GM04503 (cell line): ENCODE measurements at places on chromosomes 16 and 17.
A peak's percentile ranks its signal among the peaks of the same experiment; 100 is the strongest.

DNA sequence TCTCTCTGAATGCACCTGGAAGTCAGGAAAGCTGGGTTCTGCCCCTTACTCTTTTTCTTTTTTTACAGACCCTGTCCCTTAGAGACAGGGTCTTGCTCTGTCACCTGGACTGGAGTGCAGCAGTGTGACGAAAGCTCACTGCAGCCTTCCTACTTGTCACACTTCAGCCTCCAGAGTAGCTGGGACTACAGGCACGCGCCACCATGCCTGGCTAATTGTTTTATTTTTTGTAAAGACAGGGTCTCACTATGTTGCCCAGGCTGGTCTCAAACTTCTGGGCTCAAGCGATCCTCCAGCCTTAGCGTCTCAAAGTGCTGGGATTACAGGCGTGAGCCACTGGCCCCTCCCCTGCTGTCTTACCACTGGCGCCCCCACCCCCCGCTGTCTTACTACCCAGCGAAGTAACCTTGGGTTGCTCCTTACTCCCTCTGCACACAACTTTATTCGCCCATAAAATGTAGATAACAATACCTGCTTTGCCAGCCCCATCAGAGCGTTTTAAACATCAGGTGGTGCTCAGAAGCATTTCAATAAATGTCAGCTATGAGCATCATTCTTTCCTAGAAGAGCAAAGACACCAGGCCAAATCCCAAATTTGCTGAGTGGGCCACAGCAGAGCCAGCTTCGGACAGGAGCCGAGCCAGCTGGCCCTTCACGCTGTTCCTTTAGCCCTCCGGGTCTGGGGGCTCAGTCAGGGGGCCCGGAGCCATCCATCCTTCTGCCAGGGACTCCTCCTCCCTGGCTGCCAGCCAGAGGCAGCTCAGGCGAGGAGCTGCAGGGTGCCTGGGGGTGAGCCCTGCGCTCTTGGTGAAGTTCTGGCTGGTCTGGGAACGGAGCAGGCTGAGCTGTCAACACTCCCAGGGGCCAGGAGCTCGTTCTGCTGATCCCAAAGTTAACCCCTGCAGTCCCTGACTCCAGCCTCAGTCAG lies 24.4 kb downstream of the SRL start:
- no peak for DNase-seq

- DNase-seq = no peak
Measured at GRCh38 chr16:27679899-27680298, 130.0 kb downstream of the KATNIP start.

DNA sequence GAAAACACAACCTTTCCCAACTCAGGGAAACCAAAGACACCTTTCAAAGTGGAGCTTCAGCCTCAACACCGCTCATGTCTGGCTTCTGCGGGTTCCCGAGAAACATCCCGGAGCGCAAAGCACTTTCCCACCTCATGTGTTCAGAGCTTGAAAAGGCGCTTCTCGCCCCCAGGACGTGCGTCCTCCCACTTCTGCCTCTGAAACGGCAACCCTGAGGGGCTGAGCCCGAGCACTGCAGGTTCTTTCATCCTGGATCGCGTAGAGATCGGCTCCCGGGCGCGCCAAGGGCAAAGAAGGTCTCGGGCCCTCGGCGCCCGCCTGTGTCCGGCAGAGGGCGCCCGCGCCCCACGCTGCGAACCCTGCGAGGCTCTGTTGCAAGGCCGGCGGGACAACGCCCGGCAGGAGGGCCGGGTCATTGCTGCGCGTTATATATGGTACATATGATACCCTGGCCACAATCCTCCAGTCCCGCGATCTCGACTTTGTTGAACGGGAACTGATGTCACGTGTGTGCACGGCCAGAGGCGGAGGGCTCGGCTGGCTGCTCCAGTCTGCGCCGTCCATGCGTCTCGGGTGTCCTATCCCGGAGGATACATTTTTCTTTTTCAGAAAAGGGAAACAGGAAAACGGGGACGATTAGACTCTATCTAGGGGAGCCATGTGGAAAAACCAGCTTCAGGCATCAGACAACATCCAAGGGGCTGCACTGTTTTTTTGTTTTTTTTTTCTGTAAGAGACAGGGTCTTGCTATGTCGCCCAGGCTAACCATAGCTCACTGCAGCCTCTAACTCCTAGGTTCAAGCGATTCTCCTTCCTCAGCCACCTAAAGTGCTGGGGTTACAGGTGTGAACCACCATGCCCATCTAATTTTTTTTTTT lies 19.1 kb downstream of the COQ7 start:
- peak; percentile 33 for DNase-seq

GRCh38 chr17:67400193-67400592 lies 23.1 kb downstream of the PITPNC1 start:
- DNase-seq = no peak

DNA sequence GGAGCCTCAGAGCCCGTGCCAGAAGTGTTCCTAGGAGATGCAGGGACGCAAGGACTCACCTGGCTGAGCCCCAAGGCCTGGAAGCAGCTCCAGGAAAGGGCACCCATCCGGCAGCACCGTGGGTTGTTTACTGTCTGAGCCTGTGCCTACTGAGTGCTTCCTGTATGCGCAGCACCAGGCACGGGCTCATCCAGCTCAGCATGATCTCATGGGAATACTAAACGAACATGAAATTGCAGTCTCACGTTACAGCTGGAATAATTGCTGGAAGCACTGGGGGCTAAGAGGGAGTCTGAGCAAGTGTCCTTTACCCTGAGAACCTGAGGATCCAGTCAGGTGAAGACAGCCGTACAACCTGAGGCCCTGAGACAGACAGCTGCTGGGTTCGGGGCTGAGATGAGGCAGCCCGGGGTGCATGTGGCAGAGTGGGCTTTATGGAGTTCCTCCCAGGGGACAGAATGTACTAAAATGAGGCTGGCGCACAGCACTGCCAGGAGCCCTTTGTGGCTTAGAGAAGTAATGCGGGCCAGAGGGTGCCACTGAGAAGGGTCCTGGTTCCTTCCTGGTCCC lies 5.4 kb downstream of the CTRL start:
- no peak for DNase-seq

- DNase-seq = no peak
Measured at GRCh38 chr16:87008664-87009063, 308.5 kb downstream of the C16orf95 start.

DNA sequence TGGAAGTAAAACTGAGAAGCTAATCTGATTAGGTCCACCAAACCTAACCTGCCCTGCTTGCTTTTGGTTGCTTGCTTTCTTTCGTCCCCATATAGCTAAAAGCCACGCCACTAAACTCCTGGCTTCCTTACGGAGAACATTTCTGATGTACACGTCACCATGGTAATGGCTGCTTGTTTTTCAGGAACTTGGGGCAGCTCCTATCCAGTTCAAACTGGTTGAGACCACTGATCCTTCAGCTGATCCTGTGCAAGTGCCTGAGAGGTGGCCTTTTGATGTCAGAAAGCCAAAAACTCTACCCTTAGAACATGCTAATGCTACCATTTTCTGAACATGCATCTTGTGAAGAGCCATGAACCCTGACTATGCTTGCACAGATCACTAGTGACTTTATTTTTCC lies 14.4 kb upstream of the DHRS7C start:
- DNase-seq = no peak

- no peak for DNase-seq
Measured at GRCh38 chr16:10865991-10866966, 10.7 kb upstream of the CIITA start.

DNA sequence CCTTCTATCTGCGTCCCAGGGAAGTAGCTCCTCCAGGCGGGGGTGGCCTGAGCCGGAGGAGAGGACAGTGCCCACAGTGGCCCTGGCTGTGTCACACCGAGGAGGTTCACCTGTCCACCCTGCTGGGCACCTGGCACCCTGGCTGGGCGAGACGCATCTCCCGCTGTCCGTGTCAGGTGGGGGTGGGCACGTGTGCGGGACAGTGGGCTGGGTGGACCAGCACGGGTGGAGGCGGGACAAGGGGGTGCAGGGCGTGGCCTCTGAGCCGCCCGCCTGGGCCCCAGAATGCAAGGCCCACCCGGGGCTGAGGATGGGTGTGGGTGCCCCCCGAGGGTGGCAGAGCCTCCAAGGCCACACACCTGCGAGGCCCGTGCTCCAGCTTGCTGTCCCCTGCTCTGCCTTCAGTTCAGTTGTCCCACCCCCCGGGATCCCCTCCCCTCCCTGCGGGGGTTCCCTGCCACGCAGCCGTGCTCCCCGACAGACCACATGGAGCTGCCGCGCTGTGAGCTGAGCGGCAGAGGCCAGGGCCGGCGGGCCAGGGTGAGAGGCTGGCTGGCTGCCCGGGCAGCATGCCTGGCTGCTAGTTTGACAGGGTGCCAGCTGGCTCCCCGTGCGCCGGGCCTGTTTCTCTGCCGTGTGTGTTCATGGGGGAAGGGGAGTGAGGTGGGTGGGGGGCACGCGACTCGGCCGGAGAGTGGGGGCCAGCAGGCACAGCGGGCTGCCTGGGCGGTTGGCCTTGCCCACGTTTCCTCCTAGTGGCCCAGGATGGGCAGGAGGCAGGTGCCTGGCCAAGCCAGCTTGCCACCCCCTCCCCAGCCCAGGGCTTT lies 33.9 kb downstream of the BAHCC1 start:
- no peak for DNase-seq

DNA sequence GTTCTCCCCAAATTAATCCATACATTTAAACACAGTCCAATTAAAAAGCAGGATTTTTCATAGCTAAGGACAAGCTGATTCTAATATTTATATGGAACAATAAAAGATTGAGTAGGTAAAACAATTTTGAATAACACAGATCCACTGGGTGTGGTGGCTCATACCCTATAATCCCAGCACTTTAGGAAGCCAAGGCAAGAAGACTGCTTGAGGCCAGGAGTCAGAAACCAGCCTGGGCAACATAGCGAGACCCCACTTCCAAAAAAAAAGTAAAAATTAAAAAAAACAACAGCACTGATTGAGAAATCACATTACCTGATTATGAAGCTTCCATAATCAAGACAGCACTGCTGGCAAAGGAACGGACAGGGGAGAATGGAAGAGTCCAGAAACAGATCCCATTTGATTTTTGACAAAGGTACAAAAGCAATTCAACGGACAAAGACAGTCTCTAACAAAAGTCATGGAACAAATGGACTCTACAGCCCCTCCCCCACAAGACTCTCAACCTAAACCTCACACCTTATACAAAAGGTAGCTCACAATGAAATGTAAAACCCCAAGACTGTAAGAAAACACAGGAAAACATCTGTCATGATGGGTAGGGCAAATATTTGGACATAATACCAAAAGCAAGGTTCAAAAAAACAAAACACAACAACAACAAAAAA lies 17.9 kb downstream of the USP7 start:
- no peak for DNase-seq

DNA sequence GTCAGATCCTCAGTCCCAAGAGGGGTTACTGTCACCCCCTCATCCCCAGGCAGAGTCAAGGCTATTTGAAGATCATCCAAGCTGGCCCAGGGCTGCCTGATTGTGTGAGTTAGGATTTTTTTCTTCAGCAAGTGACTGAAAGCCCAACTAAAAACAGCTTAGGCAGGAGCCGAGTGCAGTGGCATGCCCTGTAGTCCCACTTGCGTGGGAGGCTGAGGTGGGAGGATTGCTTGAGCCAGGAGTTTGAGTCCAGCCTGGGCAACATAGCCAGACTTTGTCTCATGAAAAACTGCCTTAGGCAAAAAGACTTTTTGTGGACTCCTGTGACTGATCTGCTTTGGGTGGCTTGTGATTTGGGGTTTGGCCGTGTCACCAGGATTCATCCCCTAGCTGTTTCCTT lies 19.9 kb downstream of the PGS1 start:
- DNase-seq = no peak

- DNase-seq = peak; percentile 8
Measured at GRCh38 chr17:61551255-61551742, 39.7 kb downstream of the NACA2 start.

DNA sequence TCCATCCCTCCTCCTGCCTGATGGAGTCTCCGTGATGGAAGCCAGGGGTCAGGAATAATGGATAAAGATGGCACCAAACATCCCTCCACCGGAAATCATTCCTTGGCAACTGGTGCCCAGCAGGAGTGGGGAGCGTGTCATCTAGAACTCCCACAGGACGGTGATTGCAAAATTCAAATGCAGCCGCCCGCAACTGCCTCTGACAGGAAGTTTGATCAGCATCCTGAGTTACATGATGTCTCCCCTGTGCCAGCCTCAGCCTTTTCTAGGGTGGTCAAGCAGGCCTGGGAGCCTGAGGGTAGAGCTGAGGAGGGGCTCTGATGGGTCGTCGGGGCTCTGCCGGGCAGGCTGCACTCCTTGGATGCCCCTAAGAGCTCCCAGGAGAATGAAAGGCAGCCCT lies 52.8 kb downstream of the GSG1L start:
- DNase-seq = no peak
